ENCODE measurements at places on chromosomes 2 and 18.
A peak's percentile ranks its signal among the peaks of the same experiment; 100 is the strongest.

GRCh38 chr2:174777347-174778084 is 13.2 kb upstream of the CHRNA1 start:
- no peak for DNase-seq

- DNase-seq, result peak; percentile 46
These were observed 43.2 kb upstream of the CAB39 start for GRCh38 chr2:230669386-230669950.

GRCh38 chr2:157471078-157471477 is 27.2 kb upstream of the CYTIP start:
- DNase-seq, result no peak

DNA sequence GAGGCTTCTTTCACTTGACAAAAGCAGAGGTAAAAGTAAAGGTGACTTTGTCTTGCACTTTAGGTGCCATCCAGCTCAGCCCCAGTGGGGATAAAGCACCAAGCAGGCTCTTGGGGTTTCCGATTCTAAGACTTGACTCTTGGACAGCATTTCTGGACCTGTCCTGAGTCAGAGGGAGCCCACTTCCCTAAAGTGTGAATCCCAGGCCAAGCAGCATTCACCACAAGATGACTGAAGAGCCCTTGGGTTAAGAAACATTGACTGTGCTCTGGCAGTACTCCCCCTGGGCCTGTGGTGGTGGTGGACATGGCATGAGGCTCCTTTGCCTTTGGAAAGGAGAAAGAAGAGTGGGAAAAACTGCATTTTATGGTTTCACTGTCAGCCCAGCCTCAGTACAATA is 638.0 kb upstream of the VRK2 start:
- no peak for DNase-seq

GRCh38 chr2:98510322-98510662 is 65.6 kb downstream of the INPP4A start:
- no peak for DNase-seq

GRCh38 chr18:5975111-5976002 is 80.0 kb upstream of the TMEM200C start:
- DNase-seq, result peak; percentile 19

DNA sequence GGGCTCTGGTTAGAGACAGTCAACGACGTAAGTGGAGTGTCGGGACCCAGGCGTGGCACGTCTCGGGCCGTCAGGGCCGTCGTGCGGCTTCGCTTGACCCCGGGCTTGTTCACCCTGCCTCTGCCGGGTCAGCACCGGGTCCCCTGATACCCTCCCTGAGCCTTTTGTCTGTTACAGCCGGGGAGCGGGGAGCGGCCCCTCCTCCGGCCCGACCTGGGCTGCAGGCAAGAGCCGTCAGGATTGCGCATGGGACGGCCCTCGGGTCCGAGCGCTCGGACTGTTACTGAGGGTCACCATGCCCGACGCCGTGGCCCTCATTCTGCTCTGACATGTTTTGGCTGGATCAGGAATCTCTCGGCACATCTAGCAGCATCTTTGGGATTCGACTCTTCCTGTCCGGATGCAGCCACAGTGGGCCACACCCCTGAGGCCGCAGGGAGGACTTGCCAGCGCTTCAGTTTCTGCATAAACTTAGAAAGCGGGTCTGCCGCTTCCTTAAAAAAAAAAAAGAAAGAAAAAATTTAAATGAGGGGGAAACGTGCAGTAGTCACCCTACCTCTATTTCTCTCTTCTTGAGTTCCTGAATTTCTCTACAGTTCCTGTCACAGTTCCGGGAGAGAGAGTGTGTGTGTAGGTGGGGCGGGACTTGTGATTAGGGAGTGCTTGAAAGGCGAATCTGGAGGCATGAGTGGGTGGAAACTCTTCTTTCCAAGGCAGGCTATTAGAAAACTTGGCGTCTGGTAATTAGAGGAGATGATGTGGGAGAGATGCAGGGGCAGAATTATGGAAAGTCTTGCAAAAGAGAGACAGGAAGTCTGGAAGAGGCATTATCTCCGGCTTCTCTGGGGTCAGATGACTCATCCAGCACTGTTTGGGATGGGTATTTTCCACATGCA is 909 bp downstream of the TMEM87B start:
- DNase-seq, result peak; percentile 74

DNA sequence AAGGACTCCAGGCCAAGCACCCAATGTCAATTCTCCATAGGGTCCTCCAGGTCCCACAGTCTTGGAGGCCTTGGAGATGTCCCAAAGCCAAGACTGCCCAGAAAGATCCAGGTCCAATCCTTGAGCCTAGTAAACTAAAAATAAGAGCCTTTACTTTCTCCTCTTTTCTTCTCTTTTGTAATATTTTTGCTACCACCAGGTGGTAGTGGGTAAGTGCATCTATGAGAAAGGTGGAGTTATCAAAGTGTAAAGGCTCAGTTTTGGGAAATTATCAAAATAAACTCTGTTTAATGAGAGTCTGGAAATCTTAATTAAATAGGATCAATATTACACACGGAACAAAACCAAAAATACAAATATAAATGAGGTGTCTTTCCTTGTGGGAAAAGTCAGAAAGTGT is 276.4 kb downstream of the ALK start:
- no peak for DNase-seq

DNA sequence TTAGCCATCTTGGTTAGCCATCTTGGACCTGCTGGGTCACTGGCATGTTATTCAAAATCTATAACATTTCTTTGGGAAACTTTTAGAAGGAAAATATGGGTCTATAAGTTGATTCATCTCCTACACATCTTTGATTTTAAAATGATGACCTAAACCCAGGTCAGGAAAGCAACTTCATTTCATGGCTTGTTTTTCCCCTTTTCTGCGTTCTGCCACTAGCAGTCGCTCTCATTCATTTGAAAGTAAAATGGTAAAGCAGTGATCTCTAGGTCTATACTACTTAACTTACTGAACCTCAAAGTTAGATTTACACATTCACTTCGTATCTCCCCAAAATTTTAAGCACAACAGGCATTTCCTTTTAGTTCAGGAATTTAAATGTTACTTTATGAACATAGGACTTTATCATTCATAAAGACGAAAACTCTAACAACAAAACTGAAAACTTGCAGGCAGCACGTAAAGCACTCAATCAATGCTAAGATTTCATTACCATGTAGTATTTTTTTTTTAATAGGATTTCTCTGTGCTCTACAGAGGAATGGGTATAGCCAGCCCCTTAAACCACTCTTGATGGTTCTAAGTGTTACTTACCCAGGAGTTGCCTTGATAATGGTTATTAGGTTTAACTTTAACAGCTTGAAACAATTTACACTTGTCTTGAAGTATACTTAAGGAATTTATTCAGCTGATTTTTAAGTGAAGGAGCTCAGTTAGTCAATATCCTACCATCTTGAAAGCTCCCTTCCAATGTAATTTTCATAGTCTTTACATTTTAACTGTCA is 62.5 kb downstream of the GORASP2 start:
- DNase-seq, result no peak

- DNase-seq, result no peak
These were observed 128.8 kb upstream of the HAAO start for GRCh38 chr2:42921147-42921520.

GRCh38 chr18:32019251-32019948 is 775 bp downstream of the RNF125 start:
- DNase-seq, result peak; percentile 21

DNA sequence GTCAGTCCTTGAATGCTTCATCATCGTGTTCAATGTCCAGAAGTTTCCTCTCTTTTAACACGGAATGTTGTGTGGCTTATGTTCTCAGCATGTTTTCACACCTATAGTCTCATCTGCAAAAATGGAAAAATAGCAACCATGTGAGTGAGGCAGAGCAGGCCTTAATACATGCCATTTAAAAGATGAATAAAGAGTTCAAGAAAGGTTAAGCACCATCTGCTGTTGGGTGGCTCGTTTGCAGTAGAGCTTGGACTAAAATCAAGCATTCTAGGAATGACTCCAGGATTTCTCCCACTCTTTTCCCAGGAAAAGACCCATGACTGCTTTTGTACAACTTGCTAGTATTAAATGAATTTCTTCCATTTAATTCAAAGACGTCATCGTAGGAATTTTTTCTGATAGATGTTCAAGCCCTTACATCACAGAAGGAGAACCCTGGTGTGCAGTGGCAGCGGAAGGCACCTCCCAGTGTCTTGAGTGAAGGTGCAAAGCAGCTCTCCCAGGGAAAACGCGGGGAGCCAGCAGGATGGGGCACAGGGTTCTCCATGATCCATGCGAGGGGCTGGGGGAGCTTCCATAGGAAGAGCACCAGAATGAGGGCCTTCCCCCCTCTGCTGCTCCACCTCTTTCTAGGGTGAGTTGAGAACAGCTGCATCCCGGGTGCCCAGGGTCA is 9.6 kb downstream of the DCDC2C start:
- no peak for DNase-seq

GRCh38 chr18:70219688-70220087 is 14.2 kb upstream of the RTTN start:
- DNase-seq, result no peak

DNA sequence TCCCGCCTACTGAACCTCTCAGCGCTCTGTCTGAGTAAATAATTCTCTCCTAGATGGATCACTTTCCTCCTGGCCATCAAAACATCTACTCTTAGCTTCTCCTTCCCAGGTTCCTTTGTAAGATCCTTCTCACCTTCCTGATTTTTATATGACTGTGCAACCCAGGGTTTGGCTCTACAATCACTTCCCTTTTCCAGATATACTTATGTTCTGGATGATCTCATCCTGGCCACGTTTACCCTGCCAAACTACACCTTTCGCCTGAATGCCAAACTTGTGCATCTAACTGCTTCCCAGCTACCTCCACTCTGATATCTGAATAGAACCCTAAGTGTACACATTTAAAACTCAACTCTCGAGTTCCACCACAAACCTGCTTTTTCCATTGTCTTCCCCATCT is 290.5 kb upstream of the REV1 start:
- DNase-seq, result peak; percentile 50

GRCh38 chr2:136065384-136065783 is 52.6 kb downstream of the CXCR4 start:
- DNase-seq, result no peak

DNA sequence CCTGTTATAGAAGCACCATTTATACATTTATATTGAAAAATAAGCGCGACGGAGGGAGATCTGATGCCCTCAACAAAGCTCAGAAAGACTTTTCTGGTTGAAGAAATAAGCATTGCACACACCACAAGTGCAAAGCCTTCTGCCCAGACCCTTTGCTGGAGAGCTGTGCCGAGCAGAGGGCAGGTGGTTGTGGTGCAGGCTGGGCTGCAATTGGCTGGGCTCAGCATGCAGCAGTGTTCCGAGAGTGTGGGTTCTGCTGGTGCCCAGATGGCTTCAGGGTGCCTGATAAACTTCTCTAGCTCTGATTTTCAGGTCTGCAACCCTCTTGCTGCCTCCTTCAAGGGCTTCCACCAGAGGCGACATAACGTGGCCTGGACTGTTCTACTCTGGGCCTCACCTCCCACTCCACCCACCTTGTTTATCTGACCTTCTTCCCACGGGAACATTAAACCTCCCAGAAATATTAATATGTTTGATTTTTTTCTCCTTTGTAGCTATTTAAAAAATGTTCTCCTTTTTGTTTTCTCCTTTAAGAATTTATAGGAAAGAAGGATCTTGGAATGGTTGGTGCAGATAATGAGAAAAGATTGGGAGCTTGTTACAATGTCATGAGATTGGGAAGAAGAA is 113.6 kb upstream of the ITGA6 start:
- DNase-seq, result no peak

DNA sequence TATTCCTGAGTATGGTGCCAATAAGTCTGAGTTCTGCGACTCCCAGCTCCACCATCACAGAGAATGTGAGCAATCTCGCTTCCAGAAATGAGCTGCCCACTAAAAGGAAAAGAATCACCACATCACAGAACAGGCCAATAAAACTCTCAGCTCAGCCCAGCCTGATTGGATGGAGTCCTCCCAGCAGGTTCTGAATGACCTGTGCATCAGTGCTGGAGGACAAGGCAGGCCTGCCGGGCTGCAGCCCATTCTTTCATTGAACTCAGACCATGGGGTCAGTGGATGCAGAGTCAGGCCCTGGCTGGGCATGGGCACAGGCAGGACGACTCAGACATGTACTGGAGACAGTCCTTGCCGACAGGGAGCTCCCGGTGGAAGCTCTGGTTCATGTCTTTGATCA is 132.7 kb upstream of the REV1 start:
- DNase-seq, result no peak

DNA sequence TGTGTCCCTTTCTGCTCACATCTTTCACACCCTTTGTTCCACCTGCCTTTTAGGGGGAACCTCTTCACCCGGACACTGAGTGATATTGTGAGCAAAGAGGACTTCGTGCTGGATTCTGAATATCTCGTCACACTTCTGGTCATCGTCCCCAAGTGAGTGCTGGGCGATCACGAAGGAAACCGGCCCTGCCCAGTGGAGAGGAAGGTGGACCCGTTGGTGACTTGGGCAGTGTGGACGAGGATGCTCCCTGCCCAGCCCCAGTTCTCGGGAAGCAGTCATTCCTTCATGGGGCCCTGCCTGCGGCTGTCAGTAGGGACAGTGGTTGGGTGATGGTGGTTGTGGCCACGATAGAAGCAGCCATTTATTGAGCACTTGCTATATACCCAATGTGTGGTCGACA is 40.8 kb downstream of the PDIA6 start:
- DNase-seq, result no peak

- DNase-seq, result no peak
These were observed 98.1 kb downstream of the ICA1L start for GRCh38 chr2:202773301-202773973.

- DNase-seq, result no peak
These were observed 55.1 kb upstream of the LDAH start for GRCh38 chr2:20877960-20878359.

DNA sequence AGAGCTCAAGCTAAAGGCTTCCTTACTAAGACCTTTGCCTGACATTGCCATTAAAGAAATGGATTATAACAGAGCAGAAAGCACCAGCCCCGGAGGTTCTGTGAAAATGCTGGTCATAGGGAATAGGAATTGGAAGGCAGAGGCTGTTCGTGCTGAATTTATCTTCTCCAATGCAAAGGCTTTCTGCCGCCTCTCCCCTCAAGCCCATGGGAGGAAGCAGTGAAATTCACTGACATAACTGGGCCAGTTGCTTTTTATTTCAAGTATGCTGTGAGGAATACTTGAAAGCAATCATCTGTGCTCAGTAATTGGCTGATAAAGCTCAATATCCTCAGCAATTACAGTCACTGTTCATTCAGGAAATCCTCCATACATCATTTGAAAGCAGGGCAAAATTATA is 85.4 kb upstream of the LINC00305 start:
- DNase-seq, result no peak

GRCh38 chr18:3225588-3225987 is 5.8 kb upstream of the MYOM1 start:
- DNase-seq, result no peak

GRCh38 chr2:77458216-77458615 is 64.0 kb downstream of the LRRTM4 start:
- no peak for DNase-seq

DNA sequence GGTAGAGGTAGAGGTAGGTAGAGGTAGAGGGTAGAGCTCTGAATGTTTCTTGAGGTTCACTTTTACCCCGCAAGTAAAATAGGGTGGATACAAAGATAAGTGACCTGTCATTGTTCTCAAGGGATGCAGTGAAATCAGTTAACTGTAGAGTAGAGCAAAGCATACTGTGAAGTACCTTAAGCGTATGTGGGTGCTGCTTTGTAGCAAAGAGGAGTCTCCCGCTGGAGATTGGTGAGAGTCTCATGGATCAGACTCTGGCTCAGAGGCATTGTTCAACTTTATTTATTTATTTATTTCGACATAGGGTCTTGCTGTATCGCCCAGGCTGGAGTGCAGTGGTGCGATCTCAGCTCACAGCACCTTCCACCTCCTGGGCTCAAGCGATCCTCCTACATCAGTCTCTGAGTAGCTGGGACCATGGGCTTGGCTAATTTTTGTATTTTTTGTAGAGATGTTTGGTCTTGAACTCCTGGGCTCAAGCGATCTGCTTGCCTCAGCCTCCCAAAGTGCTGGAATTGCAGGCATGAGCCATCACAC is 38.7 kb downstream of the MTA3 start:
- no peak for DNase-seq
